ENCODE measurements at places on chromosomes 3 and 15.

- no peak for DNase-seq
Observed at GRCh38 chr3:65545429-65545828, 493.3 kb downstream of the MAGI1 start.

- DNase-seq: no peak
Observed at GRCh38 chr3:74067296-74067695, 442.6 kb upstream of the PDZRN3 start.

GRCh38 chr3:98259707-98260106 is 4.3 kb upstream of the OR5H6 start:
- no peak for DNase-seq

DNA sequence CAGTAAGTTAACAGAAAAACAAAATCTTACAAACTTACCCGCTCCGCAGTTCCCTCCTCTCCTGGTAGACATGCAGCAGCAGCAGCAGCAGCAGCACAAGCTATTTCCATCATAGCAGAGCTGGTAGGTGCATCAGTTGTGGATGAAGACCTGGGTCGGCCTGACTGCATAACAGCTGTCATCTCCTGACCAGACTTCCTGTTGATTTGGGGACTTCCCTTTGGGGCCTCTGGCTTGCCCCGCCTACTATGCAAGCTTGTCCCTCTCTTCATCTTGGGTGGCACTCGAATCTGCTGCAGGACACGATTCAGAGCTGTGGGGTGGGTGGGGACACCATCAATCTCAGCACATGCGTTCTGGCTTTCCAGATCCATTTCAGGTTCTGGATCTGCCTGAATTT is 65.7 kb downstream of the TMCC1 start:
- DNase-seq: no peak

DNA sequence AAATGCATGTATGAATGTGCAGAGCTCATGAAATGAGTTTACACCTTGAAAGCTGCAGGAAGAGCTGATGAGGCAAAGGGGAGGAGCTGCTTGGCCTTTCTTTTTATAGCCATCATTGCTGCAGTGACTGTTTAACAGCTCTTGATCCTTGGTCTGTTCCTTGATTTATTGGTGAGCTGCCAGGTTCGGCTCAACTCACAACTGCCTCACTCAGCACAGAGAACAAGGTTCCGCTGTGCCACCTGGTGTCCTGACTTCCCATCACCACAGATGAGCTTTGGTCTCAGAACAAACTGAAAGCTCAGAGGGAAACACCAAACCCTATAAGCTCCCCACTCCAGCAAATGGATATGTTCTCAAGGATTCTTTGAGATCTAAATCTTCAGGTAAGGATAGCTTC is 626.1 kb downstream of the MAGI1 start:
- DNase-seq: no peak

- no peak for DNase-seq
Observed at GRCh38 chr3:127613406-127613805, 15.2 kb downstream of the MCM2 start.

DNA sequence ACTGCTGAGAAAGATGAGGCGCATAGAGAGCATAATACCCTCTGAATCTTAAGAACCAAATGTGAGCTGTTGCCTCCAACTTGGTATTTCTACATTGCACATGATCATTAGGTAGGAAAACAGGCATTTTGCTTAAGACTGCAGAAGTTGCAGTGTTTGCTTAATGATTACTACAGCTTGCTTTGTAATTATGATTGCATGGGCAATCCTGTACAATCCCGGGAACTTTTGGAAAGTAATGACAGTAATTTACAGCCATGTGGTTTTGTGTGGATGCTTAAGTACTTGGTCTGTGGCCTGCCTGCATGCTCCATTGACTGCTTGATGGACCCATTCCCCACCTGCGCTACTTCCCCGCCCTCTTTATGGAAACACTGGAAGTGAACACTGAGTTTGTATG is 301.1 kb downstream of the DIPK2A start:
- no peak for DNase-seq

DNA sequence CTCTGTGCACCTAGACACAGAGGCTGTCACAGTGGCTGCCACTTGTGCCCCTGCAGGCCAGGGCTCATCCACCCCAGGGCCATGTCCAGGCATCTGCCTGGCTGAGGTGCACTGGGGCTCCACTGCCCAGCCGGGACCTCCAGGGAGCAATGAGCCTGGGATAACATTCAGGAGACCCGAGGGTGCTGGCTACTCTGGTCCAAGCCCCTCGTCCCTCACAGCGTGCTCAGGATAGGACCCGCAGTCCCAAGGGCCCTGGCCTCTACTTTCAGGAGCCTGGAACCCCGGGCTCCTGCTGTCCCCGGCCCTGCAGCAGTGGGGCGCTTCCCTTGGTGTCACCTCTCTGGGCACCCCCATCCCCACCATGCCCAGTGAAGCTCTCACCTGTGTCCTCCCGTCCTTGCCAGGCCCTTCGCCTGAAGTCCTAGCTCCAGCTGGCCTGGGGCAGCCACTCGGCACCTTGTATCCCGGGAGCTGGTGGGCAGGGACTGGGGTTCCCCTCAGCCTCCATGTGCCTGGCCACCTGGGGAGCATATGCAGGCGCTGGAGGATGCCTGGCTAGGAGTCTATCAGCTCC is 157.8 kb downstream of the NSMCE3 start:
- DNase-seq: no peak

DNA sequence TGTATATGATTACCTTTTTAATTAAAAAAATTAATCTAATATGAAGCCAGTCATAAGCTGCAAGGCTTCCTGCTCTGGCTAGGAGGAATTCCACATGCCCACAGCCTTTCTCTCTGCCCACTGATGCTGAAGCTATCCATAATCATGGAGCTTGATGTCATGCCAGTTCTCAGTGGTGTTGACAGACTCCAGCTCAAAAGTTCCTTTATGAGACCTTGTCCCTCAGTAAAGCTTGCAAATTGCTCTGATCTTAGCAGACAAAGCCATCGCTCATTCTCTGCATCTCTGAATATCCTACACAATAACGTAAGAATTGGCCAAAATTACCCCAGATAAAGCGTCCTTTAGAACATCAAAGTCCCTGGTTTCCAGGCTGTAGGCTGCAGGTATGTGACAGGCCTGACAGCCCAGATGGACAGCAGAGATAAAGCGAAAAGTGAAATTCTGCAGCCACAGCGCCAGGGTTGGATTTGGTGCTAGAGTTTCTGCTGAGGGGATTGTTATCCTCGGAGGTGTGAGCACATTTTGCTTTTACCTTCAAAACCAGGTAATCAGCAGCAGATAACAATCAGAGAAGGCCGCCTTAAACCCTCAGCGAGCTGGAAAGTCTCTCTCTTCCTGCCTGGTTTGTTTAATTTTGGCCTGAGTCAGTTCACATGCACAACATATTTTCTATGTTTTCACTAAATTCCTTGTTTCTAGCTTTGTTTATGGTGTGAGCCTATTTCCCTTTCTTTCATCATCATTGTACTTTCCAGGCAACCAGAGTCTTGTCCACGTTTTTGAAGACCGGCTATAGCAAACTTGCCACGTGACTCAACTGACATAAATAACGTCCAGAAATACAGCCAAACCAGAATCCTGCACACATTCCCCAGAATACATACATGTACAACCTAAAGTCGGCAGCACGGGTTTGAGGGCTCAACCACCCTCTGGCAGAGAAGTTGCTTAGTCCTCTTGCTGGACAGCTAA is 36.6 kb upstream of the ALDH1A3 start:
- DNase-seq: no peak

DNA sequence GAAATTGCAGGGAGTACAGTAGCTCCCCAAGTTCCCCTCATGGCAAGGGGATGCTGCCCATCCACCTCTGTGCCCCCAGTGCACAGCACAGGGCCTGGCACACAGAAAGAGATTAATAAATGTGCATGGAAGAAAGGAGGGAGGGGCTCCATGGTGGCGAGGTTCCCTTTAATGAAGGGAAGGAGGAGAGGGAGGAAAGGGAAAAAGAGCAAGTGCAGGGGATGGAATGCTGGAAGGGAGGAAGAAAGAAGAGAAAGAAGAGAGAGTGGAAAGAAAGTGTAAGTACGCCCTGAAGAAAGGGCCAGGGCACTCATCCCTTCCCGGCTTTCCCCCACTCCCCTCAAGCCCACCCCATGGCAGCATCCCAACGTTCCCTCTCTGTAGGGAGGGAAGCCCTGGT is 1.5 kb upstream of the VIPR1 start:
- no peak for DNase-seq

All from NCI-H1694 (cell line).